Bone marrow (tissue), 2 donors: ENCODE measurements at places on chromosomes 5 and 9.

DNA sequence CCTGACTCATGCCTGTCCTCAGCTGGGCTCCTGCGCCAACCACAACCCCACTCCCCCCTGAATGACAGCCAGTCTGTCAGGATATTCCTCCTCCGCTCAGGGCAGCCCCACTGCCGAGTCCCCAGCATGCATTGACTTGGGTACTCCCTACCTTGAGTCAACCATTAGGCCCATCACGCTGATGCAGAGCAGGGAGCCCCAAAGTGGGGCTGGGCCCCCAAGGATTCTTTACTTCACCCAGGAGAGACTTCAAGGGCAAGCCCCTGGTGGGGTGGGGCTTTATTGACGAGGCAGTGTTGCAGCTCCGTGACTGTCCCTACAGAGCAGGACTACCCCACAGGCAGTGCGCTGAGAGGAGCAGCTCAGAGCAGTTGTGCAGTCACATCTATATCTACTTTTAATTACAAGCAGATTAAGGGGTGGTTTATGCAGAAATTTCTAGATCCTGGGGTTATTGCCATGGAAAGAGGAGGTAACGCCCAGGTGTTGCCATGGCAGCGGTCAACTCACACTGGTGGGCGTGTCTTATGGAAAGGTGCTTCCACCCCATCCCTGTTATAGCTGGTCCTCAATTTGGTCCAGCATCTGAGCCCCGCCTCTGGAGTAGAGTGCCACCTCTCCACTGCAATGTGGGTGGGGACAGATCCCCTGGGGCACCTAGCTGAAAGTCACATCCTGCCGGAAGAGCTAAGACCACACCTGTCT is 32.1 kb upstream of the FCN1 start:
- no peak for DNase-seq

DNA sequence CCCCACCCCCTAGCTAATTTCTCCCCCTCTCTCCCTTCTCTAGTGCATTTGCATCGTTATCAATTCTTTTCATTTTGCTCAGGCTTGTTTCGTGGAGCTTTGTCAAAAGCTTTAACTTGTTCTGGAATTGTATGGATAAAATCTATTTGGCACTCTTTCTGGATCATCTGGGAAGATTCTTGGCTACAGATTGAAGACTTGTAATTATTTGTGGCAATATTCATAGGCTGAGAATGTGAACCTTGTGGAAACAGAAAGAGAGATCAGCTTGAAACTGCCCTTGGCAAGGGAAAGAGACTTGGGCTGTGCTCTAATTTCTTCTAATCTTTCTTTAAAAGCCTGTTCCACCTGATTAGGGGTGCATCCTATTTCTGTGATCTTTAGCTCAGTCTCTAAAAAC is 340.6 kb upstream of the DAB2 start:
- DNase-seq = no peak

DNA sequence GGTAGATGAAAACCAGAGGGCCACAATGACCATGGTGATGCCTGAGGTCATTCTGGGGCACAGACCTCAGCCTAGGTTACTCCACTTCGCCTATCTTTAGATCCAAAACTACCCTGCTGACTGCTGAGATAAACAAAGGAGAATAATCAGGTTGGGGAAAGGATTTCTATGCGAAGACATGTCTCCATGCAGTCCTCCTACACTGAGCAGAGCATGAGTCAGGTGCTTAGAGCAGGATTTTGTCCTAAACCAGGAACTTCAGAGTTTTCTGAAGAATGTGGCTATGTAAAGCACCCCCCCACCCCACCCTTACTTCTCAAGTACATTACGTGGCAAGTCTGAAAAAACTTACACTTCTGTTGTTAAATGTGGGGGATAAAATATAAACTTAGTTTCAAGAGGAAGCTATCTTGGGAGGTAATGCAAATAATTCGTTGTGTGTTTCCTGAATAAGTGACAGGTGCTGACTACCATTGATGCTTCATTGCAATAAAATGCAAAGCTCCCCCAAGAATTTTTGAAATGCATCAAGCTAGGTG is 19.4 kb downstream of the PDCD1LG2 start:
- DNase-seq = peak; percentile 36

GRCh38 chr5:36705055-36705454 is 98.6 kb downstream of the SLC1A3 start:
- DNase-seq = no peak
